ENCODE measurements at places on chromosomes 7 and 10. TPM values are rescaled to one million over a fixed set of nuclear protein-coding genes. Genes with fewer than 3 reads are reported as not detected.

H2BK1 gene
- total RNA-seq: not detected

TSPAN15 gene
- 45.6 TPM for total RNA-seq

ZNF425 gene
- 1.4 TPM for total RNA-seq

CLEC5A gene
- total RNA-seq: 0.60 TPM

SMURF1 gene
- 35.3 TPM for total RNA-seq

LIPF gene
- not detected for total RNA-seq

ZNF518A gene
- 31.8 TPM for total RNA-seq

SSC4D gene
- total RNA-seq: 14.6 TPM

FZD1 gene
- total RNA-seq: 13.1 TPM

MUC3A gene
- 0.36 TPM for total RNA-seq

C10orf53 gene
- not detected for total RNA-seq

DNA sequence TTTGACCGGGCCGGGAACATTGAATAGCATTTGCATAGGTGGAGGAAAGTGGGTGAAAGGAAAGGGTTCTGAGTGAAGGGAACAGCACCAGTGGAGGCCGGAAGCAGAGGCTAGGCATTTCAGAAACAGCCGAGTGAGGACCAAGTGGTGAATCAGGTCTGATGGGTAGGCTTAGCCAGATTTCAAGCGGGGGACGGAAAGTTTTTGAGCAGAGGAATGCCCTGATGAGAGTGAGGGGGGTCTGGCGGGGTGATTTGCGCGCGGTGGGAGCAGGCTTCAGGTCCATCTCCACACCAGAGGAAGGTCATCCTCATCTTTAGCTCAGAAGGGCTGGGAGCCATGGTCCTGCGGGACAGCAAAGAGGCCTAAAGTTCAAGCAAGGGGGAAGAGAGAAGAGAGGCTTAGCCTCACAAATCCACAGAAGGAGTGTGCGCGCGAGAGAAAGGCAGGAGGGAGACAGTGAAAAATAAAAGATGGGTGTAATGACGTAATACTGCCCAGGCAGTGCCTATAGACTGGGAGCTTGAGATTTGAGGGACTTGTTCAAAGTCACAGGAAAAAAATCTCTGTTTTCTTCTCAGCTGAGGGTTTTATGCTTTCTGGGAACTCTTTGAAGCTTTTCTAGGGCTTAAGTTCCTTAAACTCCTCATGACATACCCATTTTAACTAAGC, 1.0 kb upstream of the DENND2A start:
- DNase-seq: no peak

DNA sequence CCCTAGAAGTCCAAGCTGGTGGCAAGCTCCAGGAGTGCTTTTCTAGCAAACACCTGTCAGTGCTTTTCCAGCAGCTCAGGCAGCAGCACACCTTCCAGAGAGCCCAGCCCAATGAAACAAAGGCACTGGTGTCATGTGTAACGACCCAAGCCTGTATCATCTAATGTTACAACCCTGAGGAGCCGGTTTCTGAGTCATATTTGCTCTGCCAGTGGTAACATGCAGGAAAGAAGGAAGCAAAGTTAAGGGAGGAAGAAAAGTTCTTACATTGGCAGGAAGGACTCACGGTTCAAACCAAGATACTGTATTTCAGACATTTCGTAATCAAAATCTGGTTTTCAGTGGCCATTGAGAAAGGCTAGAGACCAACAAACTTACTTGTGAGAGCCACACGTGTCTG, at the start of gene ANKRD22:
ANKRD22 (minus strand) TSS at position 139 of the 400 bp plus-strand sequence. CDS start 237 bp downstream, outside the sequence.
- no peak for DNase-seq

- DNase-seq: no peak
Observed at GRCh38 chr10:14782691-14783363, 8.1 kb upstream of the FAM107B start.

DNA sequence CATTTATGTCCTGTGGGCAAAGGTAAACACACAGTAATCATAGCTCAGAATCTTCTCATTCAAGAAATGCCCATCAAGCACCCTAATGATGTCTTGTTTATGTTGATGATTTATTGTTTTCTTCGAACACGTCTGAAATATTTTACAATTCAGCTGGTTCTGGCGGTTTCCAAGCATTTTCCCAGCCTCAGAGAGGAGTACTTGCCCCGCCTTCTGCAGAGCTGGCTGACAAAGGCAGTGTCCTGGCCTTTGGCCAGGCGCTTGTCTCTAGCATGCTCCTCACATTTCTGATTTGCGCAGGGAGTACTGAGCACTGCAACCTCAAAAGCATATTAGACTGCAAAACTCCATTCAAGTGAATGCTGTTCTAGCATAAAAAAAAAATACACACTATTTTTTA, 314.2 kb upstream of the GNAI1 start:
- peak; percentile 22 for DNase-seq

DNA sequence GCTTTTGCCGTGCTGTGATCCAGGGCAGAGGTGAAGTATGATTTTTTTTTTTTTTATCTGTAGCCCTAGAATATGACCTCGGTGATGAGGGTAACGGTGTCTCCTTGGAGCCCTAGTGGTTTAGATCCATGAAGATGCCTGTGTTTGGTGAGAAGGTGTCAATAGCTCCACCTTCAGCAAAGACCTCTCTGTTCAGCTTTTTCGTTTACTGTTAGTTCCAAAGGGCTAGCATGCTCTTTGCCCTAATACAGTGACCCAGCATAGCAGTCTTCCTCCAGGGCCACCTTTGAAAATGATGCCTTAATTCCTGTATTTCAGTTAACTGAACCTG, 746 bp upstream of the MRPS16 start:
- no peak for DNase-seq

- DNase-seq: no peak
Observed at GRCh38 chr10:99582255-99582770, 37.9 kb downstream of the SLC25A28 start.

DNA sequence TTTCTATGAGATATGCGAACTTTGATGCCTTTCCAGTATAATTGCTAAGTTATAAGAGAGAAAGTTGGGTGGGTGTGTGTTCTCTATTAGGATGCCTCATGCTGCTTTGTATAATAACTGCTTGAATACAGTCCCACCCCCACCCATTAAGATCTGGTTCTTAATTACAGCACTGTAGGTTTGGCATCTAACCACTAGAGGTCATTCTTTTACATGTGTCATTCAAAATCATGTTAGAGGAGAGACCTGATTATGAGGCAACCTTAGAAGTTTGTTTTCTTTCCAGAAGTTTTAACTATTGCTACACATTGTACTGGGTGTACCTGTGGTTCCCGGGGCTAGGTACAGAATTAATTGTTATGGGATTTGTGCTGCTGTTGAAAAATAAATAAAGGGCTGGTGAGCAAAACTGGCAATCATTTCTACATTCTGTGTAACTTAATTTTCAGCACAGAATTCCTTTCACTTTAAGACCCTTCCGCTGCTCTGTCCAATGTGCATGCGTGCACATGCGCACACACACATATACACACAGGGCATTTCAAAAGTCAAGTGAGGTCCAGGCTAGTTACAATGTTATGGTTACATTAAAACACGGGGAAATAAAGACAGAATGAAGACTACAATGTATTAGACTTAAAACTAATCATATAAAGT, 1156.3 kb downstream of the SORCS3 start:
- no peak for DNase-seq

- peak; percentile 16 for DNase-seq
Observed at GRCh38 chr10:43228783-43229207, 38.1 kb downstream of the RASGEF1A start.

GRCh38 chr7:16579216-16579615, 52.6 kb downstream of the LRRC72 start:
- DNase-seq: no peak

DNA sequence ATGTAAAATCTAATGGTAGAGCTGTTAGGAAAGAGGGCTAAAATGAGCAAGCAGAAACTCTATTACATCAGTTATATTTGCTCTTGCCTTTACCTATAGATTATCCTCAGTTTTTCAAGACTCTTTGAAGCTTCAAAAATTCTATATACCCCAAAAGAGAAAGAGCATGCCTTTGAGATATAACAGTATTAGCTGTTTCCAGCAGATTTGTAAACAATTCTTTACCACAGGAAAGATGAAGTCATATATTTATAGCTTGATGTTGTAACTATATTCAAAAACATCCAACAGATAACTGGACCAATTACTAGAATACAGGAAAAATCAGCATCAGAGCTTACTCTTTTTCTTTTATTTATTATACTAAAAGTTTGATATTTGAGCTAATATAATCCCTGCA, 416.2 kb upstream of the TPK1 start:
- no peak for DNase-seq

DNA sequence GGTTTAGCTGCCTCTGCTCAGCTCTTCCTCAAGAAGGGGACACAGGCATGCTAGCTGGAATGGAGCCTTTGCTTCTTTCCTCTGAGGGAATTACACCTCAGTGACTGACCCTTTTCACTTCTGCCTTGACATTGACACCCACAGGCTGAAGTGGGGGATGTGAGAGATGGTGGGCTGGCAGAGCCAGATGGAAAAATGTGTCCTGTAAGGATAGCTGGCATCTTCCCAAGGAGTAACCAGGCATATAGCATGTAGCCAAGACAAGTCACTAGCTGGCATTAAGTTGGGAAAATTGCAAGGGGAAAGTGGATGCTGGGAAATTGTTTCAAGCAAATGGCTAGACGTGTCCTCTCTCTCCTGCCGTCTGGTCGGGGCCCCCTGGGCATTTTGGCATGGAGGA, 19.9 kb downstream of the STMP1 start:
- DNase-seq: no peak

DNA sequence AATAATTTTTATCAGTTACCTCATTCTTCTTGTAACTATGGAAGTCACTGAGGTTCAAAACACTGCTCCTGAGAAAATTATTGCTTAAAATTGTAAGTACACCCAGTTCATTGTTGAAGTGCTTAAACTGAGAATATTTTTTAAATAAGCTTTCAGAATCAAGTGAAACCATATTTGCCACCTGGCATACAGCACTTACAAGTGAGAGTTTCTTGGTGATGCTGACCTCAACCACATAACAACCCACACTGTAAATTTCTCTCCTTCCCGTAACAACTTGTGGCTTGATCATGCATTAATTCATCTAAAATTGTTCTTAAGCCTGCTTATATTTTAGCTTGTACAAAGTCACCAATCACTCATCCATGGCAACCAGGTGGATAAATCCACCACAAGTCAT, 34.0 kb downstream of the IMMP2L start:
- no peak for DNase-seq

- DNase-seq: no peak
Observed at GRCh38 chr7:128876586-128876977, 13.9 kb downstream of the ATP6V1F start.

- DNase-seq: no peak
Observed at GRCh38 chr7:151508991-151509390, 10.7 kb downstream of the RHEB start.

GRCh38 chr10:3451516-3452172, 279.1 kb upstream of the PITRM1 start:
- DNase-seq: no peak

DNA sequence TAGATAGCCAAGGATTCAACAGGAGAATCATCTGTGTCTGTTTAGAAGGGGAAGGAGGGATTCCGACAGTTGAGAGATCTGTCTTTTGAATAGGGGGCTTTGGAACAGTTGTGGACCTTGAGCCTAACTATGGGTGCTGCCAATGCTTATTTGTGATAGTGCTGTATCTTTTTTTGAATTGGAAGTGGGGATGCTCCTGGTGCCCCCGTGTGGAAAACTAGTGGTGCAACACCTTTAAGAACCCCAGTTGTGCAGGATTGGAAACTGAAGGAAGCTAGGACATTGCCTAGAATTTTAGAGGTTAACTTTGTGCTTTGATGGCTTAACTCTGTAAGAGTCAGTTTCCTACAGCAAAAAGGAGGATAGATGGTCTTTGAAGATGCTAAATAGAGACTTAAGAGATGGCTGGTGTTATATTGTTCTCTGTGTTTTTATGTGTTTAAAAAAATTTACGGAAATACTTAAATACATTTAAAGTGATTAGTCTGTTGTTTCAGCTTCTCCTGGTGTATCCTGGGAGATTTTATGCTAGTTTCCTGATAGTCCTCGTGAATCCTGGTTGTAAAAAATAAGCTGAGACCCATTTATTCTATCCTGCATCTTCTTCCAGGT, 69.3 kb downstream of the AP3M1 start:
- no peak for DNase-seq

DNA sequence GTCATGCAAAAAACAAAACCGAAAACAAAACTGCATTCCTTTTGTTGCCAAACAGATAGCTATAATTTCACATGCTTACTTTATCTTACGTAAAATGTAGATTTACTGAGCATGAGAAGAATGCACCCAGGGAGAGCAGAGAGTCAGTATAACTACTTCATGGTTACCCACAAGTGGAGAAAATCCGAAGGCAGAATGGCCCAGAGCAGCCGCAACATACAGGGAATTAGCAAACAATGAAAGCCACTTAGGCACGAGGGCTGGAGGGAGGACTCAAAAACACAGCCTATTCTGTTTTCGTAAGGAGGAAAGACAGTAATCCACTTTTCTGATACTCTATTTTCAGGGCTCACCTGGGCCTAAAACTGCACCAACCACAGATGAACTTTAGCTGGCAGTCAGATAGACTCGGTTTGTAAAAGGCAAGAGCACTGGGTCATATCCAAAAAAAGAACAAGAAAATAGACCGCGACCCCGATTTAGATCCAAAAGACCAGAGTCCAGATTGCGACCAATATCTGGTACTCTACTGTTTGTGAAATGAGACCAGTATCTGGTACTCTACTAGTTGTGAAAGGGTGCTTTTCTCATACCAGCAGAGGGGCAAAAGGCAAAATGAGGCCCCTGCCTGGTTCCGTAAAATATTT, 1.3 kb downstream of the ITPRIP start:
- DNase-seq: no peak

DNA sequence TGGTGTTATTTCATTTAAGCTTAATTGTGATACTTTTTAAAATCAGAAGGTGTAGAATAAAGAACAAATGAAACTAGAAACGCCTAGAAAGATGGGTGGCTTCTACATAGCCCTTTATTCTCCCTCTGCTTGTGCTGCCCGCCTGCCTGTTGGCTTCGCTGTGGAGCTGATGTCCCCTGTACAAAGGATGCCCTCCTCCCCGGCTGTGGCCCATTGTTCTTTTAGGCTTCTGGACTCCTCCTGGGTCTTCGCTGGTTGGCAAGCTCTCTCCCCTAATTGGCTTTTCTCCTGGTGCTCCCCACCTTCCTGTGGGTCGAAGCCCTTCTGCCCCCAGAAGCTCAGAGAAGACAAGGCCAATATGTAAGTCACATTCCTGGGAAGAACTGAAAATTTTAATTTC, 98.2 kb downstream of the FANK1 start:
- no peak for DNase-seq

DNA sequence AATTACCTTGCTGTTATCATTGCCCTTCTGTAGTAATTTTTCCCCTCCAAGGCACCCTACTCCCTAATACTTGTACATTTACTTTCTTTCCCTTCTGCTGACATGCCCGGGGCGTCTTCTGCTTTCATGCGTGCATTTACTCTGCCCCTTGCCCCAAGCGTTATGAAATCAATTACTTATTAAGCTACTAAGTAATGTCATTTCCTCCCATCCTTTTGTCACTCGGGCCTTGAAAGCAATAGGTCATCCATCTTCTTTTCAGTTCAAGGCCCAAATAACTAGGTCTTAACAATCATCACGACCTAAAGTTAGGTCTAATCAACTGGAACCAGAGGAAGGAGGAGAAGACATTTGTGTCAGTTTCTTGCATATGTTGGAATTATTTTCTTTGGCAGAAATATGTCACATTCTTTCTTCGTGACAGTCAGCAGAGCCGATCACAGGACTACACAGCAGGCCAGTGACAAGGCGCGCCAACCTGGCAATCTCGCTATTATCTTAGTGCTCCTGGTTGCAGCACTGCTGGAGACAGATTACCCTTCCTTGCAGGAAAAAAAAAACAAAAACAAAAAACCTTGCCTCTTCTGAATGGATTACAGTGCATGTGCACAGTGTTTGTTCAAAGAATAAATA, 179.2 kb downstream of the RELN start:
- DNase-seq: no peak

Measured in omental fat pad (tissue), 4 donors.